CD4-positive, alpha-beta memory T cell (primary cell): ENCODE measurements at places on chromosomes 13 and 19.

GRCh38 chr13:40517486-40518480 lies 148.7 kb downstream of the FOXO1 start:
- no peaks in the 10 kb centered on the region for H3K36me3 ChIP-seq
- H3K4me3 ChIP-seq: no peak overlapping the region
- H3K4me1 ChIP-seq: peaks cover 18% of the 10 kb centered on the region
- H3K27me3 ChIP-seq: no peaks in the 10 kb centered on the region

GRCh38 chr13:103557878-103558277 lies 491.7 kb upstream of the SLC10A2 start:
- H3K27ac ChIP-seq: no peak overlapping the region
- H3K4me1 ChIP-seq: no peaks in the 10 kb centered on the region
- no peak overlapping the region for H3K4me3 ChIP-seq
- no peaks in the 10 kb centered on the region for H3K36me3 ChIP-seq
- no peak for DNase-seq

DNA sequence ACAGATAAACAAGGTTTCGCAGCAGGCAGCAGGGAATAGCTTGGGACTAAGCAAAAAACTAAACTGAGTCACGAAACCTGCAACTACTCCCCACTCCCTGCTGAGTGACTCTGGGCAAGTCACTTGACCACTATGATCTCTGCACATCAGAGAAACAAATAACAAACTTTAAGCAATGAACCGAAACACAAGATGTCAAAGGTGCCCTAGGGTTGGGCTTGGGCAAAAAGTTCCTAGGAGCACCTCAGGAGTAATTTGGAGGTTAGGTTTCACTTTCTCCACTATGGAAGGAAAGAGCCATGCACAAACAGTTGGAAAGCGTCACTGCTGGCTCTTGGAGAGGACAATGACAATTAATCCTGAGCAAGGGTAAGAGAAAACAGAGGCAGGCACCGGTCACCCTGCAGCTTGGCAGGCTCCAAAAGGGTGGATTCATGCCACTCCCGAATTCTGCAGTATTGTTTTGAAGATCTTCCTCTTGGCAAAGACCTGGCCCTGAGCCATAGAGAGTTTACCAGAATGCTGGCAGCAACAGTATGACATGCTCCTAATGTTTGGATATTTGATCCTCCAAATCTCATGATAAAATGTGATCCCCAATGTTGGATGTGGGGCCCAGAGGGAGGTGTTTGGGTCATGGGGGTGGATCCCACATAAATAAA lies 60.3 kb downstream of the CRYL1 start:
- H3K27ac ChIP-seq: no peak overlapping the region
- no peaks in the 10 kb centered on the region for H3K27me3 ChIP-seq
- no peaks in the 10 kb centered on the region for H3K36me3 ChIP-seq
- no peak overlapping the region for H3K4me3 ChIP-seq

DNA sequence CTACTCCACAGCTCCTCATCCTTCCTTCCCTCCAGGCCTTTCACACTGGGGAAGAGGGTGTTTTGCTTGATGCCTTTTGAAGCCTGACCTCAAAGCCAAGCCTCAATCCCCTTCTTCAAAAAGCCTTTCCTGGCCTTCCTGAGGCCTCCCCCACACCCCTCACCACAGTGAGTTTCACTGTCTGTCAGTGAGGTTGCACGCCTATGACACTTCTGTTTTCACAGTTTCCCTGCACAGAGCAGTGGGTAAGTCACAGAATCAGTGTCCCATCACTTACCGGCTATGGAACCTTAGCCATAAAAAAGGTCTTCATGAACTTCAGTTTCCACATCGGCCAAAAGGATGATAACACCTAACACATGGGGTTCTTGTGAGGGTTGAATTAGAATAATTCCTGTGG lies 371.4 kb downstream of the UQCRFS1 start:
- no peaks in the 10 kb centered on the region for H3K27me3 ChIP-seq
- no peaks in the 10 kb centered on the region for H3K4me1 ChIP-seq
- no peak overlapping the region for H3K27ac ChIP-seq
- H3K4me3 ChIP-seq: no peak overlapping the region
- DNase-seq: no peak

DNA sequence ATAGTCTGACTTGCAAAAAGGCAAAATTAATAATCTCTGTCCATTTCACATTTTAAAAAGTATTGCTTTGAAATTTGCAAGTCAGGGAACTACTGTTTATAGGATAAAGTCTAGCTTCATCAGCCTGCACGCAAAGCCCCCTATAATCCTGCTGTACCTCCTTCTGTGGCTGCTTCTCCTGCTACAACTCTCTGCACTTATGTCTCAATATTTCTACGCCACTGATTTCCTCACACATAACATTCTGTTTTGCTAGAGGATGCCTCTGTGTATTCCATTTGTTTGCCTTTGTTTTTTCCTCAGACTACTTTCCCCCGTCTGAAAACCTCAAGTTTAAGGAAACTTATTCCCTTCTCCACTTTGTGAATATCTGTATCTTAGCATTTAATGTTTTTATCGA lies 389.9 kb downstream of the RFC3 start:
- H3K4me3 ChIP-seq: no peak overlapping the region
- no peaks in the 10 kb centered on the region for H3K36me3 ChIP-seq
- no peak for DNase-seq
- no peaks in the 10 kb centered on the region for H3K4me1 ChIP-seq

GRCh38 chr19:30567536-30568232 lies 195.5 kb downstream of the ZNF536 start:
- H3K27me3 ChIP-seq: no peaks in the 10 kb centered on the region
- no peaks in the 10 kb centered on the region for H3K4me1 ChIP-seq
- no peak for DNase-seq
- H3K36me3 ChIP-seq: no peaks in the 10 kb centered on the region
